ENCODE measurements at places on chromosomes 1 and 21. TPM values are rescaled to one million over a fixed set of nuclear protein-coding genes. Genes with fewer than 3 reads are reported as not detected.

IGSF5 gene
- not detected for polyA plus RNA-seq

CNR2 gene
- polyA plus RNA-seq, result 56.0 TPM

NPHS2 gene
- not detected for polyA plus RNA-seq

SLC30A10 gene
- polyA plus RNA-seq, result not detected

CDK18 gene
- polyA plus RNA-seq, result 0.50 TPM

BOLA1 gene
- polyA plus RNA-seq, result 22.2 TPM

COL8A2 gene
- 0.10 TPM for polyA plus RNA-seq

CLDN17 gene
- not detected for polyA plus RNA-seq

TRIM17 gene
- not detected for polyA plus RNA-seq

SPEN gene
- polyA plus RNA-seq, result 13.3 TPM
